ENCODE measurements at places on chromosomes 1 and 21.

DNA sequence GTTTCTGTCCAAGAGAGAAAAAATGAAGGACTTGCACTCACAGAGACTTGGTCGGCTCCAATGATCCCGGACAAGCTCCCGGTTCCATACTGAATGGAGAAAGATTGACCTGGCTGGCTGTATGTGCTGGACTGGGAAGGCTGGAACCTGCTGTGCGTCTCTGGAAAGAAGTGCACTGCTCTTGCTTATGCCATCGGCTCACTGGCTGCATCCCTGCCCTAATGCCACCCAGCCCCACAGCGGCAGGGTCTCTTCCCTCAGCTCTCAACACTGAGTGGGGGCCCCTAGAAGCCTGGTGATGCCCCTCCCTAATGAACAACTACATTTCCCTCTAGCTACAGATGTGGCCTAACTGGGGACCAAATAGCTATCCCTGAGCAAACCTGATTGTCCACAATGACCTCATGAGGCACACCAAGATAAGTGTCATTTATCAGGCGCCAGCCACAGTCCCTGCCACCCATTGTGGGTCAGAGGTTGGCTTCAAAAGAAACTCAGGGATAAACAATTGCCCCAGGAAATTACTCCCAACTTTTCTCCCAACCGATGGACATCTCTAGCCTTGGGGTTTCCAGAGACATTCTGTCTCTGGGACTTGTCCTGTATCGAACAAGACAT is 2.6 kb downstream of the CTSE start:
- no peak for DNase-seq

GRCh38 chr1:216758161-216758560 is 34.9 kb upstream of the ESRRG start:
- DNase-seq, result no peak

DNA sequence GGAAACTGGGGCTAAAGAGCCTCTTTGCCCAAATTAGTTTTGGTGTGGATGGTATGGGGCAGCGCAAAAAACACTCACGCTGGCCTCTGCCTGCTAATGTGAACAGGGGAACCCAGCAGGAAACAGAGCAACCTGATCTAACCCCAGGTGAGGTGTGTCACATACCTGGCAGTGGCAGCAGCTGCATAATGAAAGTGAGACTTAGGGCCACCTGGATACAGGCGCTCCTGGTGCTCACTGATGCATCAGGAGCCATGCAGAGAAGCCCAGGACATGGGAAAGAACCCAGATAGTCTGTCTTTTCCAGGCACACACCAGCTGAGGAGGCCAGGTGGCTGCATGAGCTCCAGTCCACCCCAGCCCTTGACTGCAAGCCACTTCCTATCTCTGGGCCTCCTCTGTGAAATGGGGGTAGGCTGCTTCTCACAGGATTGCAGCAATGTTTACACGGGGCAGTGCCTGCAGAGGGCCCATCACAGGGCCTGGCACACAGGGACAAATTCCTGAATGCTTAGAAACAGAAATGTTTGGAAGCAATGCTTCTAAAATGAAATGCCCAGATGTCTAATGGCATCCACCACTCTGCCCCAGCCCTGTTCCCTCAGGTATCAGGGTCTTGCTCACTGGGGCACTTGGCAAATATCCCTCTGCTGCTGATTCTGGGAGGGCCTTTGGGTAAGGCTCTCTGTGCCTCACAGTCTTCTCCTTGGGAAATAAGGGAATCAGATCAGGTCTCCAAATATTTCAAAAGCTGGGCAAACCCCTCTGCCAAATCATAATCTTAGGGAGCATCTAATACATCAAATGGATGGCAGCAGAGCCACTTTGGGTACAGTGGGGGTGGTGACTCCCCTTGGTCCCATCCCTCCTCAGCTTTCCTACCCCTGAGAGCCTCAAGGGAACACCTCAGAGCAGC is 19.9 kb downstream of the DHCR24 start:
- DNase-seq, result no peak

- DNase-seq, result no peak
These were observed 77.7 kb upstream of the DIRAS3 start for GRCh38 chr1:68128157-68128556.

DNA sequence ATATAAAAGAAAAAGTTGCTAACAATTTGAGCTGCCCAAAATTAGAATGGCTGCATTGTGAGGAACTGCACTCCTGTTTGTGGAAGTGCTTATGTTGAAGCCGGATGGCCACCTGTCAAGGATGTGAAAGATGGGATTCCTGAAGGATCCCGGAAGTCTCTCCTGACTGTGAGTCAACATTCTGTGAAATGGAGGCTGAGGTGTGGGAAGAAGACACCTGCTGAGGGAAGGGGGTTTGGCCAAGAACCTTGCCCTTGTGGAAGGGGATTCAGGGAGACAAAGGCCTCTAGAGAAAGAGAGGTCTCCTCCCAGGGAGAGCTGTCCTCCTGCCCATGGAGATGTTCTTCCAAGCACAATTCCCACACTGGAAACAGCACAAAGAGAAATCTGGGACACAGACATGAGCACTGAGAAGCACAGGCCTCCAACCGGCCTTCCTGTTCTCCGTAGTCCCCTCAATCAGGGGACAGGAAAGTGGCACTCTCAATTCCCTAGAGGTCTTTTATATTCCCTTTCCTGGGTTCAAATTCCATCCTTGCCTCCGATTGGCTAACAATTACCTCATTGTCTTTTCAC is 70.5 kb downstream of the CD2 start:
- no peak for DNase-seq

- DNase-seq, result no peak
These were observed 236.0 kb downstream of the TOMM20 start for GRCh38 chr1:234892642-234893041.

DNA sequence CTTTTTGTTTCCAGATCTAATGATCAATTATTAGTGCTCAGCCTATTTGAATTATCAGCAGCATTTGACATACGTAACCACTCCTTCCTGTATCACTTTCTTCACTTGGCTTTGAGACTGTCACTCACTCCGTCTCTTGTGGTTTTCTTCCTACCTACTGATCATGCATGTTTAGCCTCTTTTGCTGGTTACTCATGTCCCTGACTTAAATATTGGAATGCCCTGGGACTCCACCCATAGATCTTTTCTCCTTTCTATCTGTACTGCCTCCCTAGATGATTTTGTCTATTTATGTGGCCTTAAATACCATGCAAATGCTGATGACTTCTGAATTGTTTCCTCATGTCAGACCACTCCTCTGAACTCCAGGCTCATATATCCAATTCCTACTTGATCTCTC is 57.7 kb upstream of the PDE4B start:
- DNase-seq, result no peak

DNA sequence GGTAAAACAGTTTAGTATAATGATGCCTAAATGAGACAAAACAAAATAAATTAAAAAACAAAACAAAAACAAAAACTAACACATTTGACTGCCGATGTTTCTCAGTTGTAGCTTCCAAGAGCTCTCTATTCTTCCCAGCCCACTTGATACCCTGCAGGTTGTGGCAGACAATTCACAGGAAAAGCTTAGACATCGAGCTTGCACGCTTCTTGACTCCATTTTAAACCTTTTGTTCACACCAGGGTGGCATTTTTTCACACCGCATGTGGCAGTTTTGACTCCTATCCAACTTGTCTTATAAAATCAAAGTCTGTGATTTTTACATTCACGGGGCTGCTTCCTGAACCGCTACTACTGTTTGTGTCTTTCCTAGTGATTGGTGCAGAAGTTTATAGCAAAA is 575.9 kb downstream of the USP25 start:
- no peak for DNase-seq

- no peak for DNase-seq
These were observed 1652.0 kb downstream of the MRPL39 start for GRCh38 chr21:23955135-23955843.

- DNase-seq, result no peak
These were observed 3.6 kb downstream of the TENT5C start for GRCh38 chr1:117609471-117609911.

- no peak for DNase-seq
These were observed 30.0 kb downstream of the WLS start for GRCh38 chr1:68202239-68202832.

GRCh38 chr1:21149430-21149854 is 27.3 kb downstream of the EIF4G3 start:
- no peak for DNase-seq

- DNase-seq, result no peak
These were observed 24.6 kb upstream of the CNTN2 start for GRCh38 chr1:205018381-205018780.

DNA sequence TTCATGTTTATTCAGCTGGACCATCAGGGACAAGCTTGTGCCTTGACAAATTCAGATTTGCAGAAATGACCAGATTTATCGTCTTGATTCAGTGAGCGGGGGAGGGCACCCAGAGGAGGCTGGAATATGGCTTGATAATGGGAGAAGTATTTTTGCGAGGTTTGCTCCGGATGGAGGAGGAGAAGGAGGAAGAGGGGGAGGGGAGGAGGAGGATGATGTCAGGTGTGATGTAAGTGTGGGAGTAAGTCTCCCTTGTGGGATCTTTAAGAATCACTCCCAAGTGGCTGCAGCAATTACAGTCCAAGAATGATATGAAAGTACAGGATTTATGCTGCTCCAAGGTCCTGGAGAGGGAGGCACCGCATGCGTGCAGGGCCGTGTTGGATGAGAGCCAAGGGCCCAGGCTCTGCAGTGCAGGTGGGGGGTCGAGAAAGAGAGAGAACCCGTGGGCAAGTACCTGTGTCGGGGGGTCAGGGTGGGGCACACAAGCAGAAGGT is 5.6 kb upstream of the ZNF496 start:
- no peak for DNase-seq

GRCh38 chr1:207328004-207328403 is 6.5 kb downstream of the CD55 start:
- DNase-seq, result no peak

GRCh38 chr1:63663873-63664272 is 70.7 kb downstream of the PGM1 start:
- DNase-seq, result no peak

DNA sequence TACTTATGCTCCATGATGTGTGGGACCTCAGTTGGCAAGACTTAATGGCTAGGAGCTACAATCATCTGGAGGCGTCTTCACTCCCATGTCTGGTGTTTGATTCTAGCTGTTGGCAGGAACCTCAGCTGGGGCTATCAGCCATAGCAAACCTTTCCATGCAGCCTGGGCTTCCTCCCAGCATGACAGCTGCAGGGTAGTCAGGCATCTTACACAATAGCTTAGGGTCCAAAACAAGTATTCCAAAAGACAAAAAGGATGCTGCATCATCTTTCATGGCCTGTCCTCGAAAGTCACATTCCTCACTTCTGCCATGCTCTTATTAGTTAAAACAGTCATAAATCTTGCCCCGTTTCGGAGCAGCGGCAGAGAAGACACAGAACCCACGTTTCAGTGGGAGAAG is 90.9 kb downstream of the LRRC8C start:
- no peak for DNase-seq

DNA sequence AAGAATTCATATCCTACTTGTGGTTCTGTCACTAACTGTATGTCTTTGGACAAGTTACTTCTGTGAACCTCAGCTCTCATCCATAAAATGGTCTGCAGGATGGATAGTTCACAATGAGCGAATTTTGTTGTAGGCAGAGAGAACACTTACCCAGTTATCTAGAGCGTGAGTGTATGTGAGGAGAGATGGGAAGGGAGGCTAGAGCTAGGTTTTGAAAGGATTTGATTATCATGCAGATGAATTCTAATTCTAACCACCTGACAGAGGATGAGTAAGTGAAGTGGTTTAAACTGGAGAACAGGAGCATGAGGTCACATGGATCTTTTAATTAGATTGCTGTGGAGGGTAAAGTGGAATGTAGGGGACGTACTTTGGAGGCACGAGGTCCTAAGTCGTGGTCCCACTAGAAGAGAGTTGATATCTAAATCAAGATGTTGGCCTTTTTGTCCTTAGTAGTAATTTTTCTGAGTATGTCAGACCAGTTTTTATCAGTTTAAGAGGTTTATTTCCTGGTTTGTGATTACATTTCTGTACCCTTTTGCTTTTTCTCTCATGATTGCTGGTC is 5.0 kb downstream of the SUCO start:
- DNase-seq, result no peak

GRCh38 chr1:1433804-1434130 is 1.7 kb upstream of the VWA1 start:
- no peak for DNase-seq

DNA sequence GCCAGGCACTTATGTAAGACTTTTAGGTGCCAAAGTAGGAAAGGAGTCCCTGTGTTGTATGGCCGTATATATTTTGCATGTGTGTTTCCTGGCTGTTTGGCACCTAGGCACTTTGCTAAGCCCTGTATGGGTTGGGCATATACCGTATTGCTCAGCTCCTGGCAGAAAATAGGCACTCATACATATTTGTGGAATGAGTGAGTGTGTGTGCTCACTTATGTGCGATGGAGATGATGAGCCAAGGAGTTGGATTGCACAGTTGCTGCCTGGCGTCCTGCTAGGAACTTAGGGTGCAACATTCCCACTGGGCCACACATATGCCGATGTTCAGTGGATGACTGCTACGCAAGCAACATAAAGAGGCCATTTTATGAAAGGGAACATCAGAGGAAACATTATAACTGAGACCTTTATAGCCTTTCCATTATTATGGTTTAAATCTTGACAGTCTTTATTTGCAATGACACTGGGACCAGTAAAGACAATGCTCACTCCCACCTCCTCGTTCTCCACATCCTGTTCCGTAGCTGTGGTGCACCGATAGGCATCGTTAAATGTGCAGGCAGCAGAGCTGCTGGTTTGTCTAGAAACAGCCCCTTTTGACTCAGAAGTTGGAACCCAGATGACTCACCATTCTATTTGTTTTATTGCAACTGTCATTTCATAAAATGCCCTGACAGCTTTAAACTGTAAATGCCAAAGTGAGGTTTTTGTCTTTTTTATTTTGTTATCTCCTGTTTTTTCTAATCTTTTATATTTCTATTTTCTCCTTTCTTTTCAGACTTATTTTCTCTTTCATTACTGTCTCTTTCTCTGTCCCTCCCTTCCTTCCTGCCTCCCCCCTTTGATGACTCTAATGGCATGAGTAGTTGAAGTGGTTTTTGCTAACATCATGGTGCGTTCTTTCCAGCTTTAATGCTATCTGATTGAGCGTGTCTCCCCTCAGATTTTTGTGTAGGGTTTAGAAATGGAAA is 36.1 kb downstream of the PEX14 start:
- DNase-seq, result peak; percentile 87

GRCh38 chr1:231219422-231220401 is 21.3 kb upstream of the GNPAT start:
- DNase-seq, result no peak

- no peak for DNase-seq
These were observed 18.4 kb downstream of the COL6A2 start for GRCh38 chr21:46116189-46116775.

DNA sequence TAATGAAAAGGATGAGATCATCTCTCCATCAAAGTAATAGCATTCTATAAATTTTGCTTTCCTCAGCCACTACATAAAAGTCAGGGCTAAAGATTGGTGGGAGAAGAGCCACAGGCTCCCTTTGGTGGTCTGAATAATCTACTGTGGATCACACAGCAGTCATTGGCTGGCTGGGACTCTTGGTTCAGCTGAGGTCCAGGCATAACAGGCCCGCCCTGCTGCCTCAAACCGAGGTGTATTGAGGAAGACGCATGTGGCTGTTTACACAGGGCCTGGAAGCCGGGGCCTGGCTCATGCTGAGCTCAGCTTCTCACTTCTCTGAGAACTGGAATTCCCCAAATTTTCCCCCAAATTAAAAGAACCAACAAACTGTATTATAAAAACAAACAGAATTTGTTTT is 139.2 kb downstream of the PTPRC start:
- DNase-seq, result no peak

All from CD4-positive, alpha-beta T cell treated with Interleukin-6 at 100 ng/mL for 8 hours (primary cell).